ENCODE measurements at places on chromosomes 3 and 15. TPM values are rescaled to one million over a fixed set of nuclear protein-coding genes. Genes with fewer than 3 reads are reported as not detected.

POPDC2 gene
- 0.25 TPM for total RNA-seq

CKMT1A gene
- 2.6 TPM for total RNA-seq

TMEM42 gene
- total RNA-seq: 11.9 TPM

GOLGA6B gene
- total RNA-seq: not detected

FEZF2 gene
- total RNA-seq: not detected

THUMPD3 gene
- 52.0 TPM for total RNA-seq

HYAL1 gene
- total RNA-seq: 0.44 TPM

MESP2 gene
- total RNA-seq: 0.54 TPM

UPK1B gene
- 12.9 TPM for total RNA-seq

ACKR4 gene
- total RNA-seq: not detected

SCAANT1 gene
- not detected for total RNA-seq

GRAMD2A gene
- total RNA-seq: not detected

CLDN1 gene
- total RNA-seq: 28.6 TPM

IGSF10 gene
- total RNA-seq: 0.53 TPM

PATL2 gene
- 0.24 TPM for total RNA-seq

MAGI1 gene
- 3.7 TPM for total RNA-seq

CCR3 gene
- not detected for total RNA-seq

MB21D2 gene
- 5.2 TPM for total RNA-seq

PCOLCE2 gene
- total RNA-seq: 29.0 TPM

KBTBD12 gene
- total RNA-seq: not detected

GREM1 gene
- total RNA-seq: 10.6 TPM

PLA1A gene
- total RNA-seq: 0.29 TPM

CTXN2 gene
- 0.05 TPM for total RNA-seq

PLA2G4E gene
- total RNA-seq: not detected

CCRL2 gene
- total RNA-seq: 0.18 TPM

P2RY14 gene
- not detected for total RNA-seq

GOLGA6A gene
- 0.05 TPM for total RNA-seq

DTWD1 gene
- total RNA-seq: 14.3 TPM

ALDH1A3 gene
- total RNA-seq: 19.5 TPM

PAQR5 gene
- total RNA-seq: 88.0 TPM

MITF gene
- 8.4 TPM for total RNA-seq

BFSP2 gene
- total RNA-seq: not detected

MBNL1 gene
- 60.8 TPM for total RNA-seq

SAMMSON gene
- not detected for total RNA-seq

SH2D7 gene
- not detected for total RNA-seq

TOPAZ1 gene
- total RNA-seq: not detected

CHRFAM7A gene
- total RNA-seq: 7.5 TPM

CCDC33 gene
- 7.3 TPM for total RNA-seq

TMEM108 gene
- total RNA-seq: not detected

WDR93 gene
- 0.13 TPM for total RNA-seq

SLC41A3 gene
- 23.0 TPM for total RNA-seq

CHRD gene
- total RNA-seq: 0.48 TPM

CEMIP gene
- 1.5 TPM for total RNA-seq

SAXO2 gene
- 3.2 TPM for total RNA-seq

CHST13 gene
- 0.50 TPM for total RNA-seq

C15orf62 gene
- total RNA-seq: 0.07 TPM

THOC7 gene
- 58.1 TPM for total RNA-seq

LRRIQ4 gene
- not detected for total RNA-seq

MCTP2 gene
- total RNA-seq: not detected

SLC12A1 gene
- not detected for total RNA-seq
